HL-60 (cell line): ENCODE measurements at places on chromosomes 3 and 15.

GRCh38 chr3:5309171-5309570, 121.7 kb downstream of the EDEM1 start:
- DNase-seq = no peak

- DNase-seq = no peak
Measured at GRCh38 chr15:77720655-77721054, 87.9 kb upstream of the LINGO1 start.

GRCh38 chr3:95437409-95437808, 1374.5 kb downstream of the NSUN3 start:
- no peak for DNase-seq

DNA sequence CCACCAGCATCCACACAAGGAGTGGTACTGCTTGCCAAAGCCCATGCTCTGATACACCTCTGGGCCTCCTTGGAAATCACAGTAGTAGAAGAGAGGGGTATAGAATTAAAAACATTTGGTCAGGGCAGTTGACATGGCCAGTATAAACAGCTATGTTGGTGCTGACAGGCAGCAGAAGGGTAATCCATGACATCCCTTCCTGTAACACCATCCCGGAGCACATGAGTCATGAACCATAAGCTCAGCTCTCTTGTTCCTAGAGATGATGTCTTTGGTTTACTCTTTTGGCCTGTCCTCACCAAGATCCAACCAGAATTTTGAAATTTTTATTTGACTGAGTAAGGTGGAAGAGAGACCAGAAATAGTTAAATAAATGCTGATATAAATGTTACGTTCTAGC, 132.6 kb upstream of the CTDSPL start:
- no peak for DNase-seq

GRCh38 chr3:122828281-122828680, 33.4 kb downstream of the SLC49A4 start:
- DNase-seq = no peak

DNA sequence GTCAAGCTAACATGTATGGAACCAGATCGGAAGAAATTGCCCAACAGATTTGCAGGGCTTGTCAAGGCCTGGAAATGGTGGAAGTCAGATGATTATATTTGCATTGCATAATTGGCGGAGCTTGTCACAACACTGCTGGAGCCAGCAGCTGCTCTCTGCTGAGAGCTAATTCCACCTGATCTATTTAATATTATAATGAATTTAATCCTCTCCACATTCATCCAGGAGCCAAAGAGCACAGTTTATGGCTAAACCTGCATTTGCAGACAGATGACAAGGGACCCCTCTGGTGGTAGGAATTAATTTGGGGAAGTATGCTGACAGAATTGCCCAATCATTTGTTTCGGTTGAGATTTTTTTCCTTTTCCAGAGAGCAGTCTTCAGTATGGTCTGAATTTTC, 730.2 kb downstream of the TUSC7 start:
- DNase-seq = peak; percentile 43

DNA sequence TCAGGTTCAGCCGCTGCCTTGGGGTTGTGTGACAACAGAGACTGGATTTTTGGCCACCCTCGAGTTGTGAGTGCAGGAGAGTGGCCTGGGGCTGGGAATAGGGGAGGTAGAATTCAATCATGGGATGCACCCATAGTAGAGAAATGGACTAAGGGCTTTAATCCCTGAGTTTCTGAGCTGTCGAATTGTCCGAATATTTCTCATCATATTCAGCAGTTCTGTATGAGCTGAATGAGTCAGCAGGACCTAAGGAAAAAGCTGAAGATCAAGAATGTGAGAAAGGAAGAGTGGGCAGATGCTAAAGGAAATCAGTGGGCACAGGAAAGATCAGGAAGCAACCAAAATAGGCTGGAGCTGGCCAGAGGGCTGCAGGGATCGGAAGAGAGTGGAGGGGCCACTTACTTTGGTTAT, 44.4 kb upstream of the SACM1L start:
- no peak for DNase-seq

GRCh38 chr3:54866251-54866650, 61.6 kb downstream of the LRTM1 start:
- no peak for DNase-seq

DNA sequence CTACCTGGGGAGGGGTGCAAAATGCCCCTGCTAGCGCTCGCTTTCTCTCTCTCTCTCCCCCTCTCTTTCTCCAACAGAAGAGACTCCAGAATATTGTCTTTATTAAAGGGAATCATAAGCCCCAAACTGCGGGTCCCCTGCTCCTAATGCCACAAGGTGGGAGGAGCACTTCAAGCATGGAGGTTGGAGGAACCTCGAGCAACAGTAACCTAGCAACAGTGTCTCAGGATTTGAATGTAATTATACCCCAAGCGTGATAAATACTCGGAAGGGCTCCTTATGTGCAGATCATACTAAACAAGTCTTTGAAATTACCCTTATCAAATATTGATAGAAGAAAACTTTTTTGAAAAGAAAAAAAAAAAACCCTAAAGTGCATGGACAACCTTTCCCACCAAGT, 582.2 kb upstream of the PPP2R3A start:
- no peak for DNase-seq

GRCh38 chr15:47466357-47466756, 250.9 kb upstream of the SEMA6D start:
- no peak for DNase-seq

GRCh38 chr3:14898929-14899328, 48.5 kb upstream of the NR2C2 start:
- DNase-seq = no peak

GRCh38 chr3:114119776-114120175, 59.1 kb downstream of the DRD3 start:
- no peak for DNase-seq

- no peak for DNase-seq
Measured at GRCh38 chr3:197494366-197495058, 61.3 kb downstream of the BDH1 start.

DNA sequence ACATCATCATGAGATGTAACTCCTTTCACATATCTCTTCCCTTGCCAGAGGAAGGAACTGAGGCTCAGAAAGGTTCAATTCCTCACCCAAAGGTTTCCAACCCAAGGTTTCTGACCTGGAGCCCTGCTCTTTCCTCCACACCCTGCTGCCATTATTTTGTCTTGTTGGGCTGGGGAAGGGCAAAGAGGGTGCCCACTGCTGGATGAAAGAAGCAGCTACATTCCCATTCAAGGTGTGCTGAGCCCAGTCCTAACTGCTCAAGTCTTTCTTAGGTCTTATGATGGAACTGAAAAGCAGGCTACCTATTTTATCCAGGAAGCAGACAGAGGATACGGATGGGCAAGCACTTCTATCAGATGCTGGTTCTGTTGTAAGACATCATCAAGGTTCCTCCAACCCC, 258.0 kb upstream of the CTDSPL start:
- no peak for DNase-seq

- DNase-seq = no peak
Measured at GRCh38 chr15:58666957-58667356, 82.5 kb downstream of the ADAM10 start.
